WERI-Rb-1 (cell line): ENCODE measurements at places on chromosomes 3 and 15.

DNA sequence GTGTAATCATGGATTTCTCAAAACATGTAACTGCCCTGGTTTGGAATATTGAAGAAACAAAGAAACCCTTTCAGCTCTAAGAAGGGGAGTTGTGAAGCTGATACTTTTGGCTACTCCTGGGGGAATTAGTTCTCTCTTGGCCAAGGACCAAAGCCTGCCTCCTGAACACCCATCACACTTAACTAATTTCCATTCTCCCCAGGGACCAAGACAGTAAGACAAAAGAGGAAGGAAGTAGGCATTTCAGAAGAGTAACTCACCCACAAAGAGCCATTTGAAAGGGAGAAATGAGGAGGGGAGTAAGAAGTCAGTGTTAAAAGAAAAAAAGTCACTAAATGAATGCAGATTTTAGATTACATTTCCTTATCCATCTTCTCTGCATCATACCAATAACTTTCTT, 328.0 kb upstream of the SOX2 start:
- no peak for DNase-seq

DNA sequence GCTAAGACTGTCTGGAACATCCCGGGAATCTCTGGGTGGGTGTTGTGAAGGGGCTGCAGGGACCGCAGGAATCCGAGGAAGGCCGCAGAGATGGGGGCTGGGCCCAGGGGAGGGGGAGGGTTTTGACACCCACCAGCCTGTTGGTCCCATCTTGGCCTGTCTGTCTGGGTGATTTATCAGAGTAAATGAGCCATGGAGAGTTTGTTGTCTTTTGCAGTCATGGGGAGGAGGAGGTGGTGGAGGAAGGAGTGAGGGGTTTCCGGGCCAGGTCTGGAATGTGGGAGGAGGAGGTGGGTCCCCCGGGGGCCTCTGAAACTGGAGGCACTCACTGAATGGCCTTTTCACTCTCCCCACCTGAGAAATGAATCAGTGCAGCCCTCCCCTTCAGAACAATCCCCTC, 11.5 kb downstream of the SEMA3F start:
- no peak for DNase-seq

- DNase-seq: no peak
Measured at GRCh38 chr3:23667536-23668429, 138.0 kb upstream of the UBE2E1 start.

GRCh38 chr3:107661447-107662123, 138.8 kb downstream of the BBX start:
- DNase-seq: no peak

GRCh38 chr3:45981346-45982074, 14.1 kb downstream of the FYCO1 start:
- DNase-seq: no peak

DNA sequence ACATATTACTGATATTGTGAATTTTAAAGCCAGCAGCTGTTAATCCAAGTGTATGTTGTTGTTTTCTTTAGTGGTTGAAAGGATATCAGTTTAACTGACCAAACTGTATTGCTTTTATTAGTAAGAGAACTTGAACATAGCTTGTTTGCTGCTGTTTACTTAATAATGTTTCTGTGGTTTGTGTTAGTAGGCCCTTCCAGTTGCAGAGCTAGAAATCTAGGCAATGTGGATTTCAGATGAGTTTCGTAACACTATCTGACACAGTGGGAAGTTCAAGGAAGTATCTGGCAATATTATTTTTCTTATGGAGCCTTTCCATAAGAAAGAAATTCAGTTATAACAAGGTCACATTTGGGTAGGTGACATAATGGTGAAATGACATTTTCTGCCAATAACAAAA, 18.5 kb downstream of the ZNF609 start:
- DNase-seq: no peak

DNA sequence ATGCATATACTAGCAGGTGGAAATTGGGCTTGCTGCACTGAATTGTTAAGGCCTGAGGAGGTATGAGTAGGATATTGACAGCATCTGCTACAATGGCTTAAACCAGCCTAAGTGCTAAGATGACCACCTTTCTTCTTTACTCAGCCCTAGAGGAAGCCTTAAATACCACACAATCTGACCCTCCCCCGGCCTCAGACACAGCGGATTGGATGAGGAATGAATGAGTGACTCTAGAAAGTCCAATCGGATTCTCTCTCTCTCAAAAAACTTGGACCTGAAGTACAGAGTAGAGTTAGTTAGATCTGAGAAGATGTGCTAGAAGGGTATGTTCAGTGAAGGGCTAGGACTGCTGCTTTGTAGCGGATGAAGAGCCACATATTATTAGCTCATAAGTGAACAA, 39.9 kb upstream of the C3orf49 start:
- DNase-seq: no peak

DNA sequence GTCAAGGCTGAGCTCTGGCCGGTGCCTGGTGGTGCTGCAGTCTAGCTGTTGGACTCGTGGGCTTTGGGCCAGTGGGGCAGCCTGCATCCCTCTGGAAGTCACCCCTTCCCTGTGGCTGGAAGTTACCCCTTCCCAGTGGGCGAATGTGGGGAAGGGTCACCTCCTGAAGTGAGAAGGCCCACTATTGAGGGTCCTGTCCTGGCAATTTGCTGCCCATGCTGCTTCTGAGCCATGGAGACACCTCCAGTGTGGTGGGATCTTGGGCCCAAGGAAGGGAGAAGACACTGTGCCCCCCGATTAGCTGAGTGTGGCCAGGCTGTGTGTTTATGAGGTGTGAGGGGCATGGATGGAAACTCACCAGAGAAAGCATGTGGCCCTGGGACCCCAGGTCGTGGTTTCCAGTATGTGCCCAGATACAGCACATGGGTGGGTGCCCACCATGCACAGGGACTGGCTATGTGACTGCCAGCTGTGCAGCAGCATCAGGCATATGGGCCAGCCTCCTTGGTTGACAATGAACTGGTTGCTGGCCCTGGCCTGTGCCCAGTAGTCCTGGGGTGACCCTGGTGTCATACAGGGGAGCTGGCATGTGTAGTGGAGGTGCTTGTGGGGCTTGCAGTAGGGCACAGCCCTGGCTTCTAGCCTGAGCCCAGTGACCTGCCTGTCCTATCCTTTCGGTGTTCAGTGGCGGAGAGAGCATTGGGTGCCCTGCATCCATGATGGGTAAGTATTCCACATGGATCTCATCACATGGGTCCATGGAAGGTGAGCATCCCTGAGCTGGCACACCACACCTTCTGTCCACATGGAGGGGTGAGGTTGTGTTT, 221.2 kb downstream of the SNRPN start:
- peak; percentile 2 for DNase-seq

- DNase-seq: no peak
Measured at GRCh38 chr3:171236265-171237008, 209.9 kb upstream of the SLC2A2 start.

- DNase-seq: no peak
Measured at GRCh38 chr3:184811034-184811433, 932 bp upstream of the VPS8 start.

GRCh38 chr15:77550301-77551251, 82.1 kb downstream of the LINGO1 start:
- peak; percentile 89 for DNase-seq

GRCh38 chr3:148829926-148830325, 2.3 kb downstream of the CPB1 start:
- DNase-seq: no peak

GRCh38 chr3:176920766-176921160, 276.5 kb downstream of the TBL1XR1 start:
- DNase-seq: no peak

GRCh38 chr15:78411061-78411460, 27.0 kb upstream of the IREB2 start:
- DNase-seq: no peak

GRCh38 chr3:97421565-97421964, 343.0 kb upstream of the ARL6 start:
- DNase-seq: no peak

DNA sequence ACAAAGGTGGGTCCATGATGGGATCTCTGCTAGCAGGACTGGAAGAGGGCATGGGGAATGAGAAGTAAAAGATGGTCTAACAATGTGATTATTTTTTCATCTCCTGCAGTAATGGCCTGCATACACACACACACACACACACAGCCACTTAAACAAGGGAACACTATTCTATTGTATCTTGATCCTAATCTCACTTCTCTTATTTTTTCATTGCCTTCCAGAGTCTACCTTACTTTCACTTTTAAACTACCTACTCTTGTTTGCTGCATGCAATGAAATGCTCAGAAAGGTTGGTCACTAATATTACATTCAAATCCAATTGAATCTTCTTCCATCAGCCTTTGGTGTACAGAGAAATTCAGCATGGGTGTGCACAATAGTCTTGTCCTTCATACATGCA, 853.8 kb downstream of the IGSF11 start:
- DNase-seq: no peak

- DNase-seq: no peak
Measured at GRCh38 chr15:78097667-78098066, 5.3 kb downstream of the SH2D7 start.

GRCh38 chr15:67745073-67746006, 80.0 kb upstream of the SKOR1 start:
- no peak for DNase-seq
